Activated CD8-positive, alpha-beta memory T cell treated with anti-CD3 and anti-CD28 coated beads for 48 hours (primary cell): ENCODE measurements at places on chromosomes 6 and 20.

- no peak for DNase-seq
Measured at GRCh38 chr6:88916615-88917208, 46.7 kb downstream of the RNGTT start.

- DNase-seq: no peak
Measured at GRCh38 chr20:54625497-54625896, 150.1 kb downstream of the DOK5 start.

- no peak for DNase-seq
Measured at GRCh38 chr6:85544776-85545175, 48.9 kb downstream of the SNX14 start.

DNA sequence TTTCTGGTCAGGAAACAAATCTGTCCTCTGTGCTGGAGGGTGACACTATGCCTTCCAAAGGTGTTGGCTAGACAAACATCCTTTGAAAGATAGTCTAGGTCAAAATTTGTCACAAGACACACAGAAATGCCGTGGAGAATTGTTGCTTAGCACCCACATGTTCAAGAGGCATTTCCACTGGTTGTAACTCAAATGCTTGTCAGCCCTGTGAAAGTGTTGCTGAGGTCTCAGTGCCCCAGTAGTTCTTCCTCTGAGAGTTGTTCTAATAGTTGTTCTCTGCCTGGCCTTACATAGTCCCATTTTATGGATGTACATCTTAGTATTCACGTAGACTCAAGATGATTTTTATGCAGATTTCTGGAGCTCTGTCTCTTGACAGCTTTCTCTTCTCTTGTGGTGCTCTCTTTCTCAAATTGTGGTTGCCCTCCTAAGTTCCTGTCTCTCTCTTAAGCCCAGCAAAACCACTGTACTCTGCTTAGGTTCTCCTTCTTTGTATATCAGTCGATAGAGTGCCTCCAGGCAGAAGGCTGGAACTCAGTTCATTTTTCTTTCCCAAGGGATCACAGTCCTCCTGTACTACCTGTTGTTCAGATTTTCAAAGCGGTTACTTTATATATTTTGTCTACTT is 39.5 kb upstream of the REV3L start:
- no peak for DNase-seq

DNA sequence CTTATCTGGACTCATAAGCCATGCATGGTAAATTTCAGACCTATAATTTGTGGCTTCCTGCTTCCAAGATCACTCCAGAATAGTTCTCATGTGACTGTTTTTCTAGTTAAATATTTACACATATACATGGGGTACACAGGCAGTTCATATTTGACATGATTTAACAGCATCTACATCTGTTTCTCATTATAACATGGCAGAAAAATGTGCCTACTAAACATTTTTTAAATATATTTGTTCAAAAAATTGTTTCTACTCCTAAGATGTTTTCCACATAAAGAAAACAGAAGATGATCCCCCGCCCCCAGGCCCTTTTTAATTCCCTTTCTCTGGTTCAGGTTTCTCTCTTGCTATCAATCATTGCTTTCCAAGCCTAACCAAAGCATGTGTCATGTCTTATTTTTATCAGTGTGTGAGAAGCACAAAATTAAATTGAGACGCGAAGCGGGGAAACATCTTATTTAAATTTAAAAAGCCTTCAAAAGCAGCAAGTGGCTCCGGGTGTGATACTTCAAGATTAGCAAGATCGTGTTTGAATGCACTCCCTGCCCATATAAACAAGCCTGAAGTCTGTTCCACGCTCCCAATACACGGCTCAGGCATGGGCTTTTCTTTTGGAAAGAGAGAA is 37.3 kb downstream of the IPCEF1 start:
- no peak for DNase-seq

DNA sequence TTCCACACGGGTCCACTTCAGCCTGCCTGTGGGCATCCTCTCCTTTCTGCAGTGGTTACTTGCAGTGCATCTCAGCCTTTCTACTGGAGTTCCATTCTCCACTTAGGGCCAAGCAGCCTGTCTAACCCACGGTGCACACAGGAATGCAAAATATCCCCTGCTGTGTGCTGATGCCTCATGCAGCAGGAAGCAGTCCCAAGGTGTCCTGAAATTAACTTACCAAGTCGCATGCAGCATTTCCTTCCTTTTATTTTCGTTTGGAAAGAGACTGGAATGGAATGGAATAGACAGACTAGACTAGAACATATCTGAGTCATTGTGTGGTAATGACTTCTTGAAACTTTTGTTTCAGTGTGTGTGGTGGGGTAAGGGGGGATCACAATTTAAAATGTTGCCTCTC is 25.9 kb upstream of the FOXQ1 start:
- DNase-seq: no peak

GRCh38 chr6:104521176-104521575 is 338.5 kb downstream of the HACE1 start:
- no peak for DNase-seq

- no peak for DNase-seq
Measured at GRCh38 chr6:37556881-37557644, 57.4 kb upstream of the CCDC167 start.

GRCh38 chr20:34951252-34951651 is 4.4 kb downstream of the GSS start:
- no peak for DNase-seq

DNA sequence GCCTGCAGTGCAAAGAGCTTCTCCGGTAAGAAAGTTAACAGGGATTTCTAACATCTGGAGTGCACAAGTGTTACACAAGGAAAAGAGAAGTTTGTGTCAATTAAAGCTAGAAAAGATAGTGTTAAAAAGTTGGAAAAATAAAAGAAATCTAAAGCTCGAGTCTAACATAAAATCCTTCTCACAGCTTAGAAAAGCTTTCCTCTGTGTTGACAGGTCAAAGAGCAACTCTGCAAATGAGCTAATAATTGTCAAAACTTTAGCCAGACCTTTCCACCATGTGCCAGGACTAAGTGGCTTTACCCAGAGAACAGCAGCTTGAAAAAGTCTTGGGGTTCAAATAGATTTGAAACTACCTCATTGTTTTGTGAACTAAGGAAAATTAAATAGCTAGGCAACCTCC is 14.8 kb downstream of the PTPRK start:
- DNase-seq: no peak

DNA sequence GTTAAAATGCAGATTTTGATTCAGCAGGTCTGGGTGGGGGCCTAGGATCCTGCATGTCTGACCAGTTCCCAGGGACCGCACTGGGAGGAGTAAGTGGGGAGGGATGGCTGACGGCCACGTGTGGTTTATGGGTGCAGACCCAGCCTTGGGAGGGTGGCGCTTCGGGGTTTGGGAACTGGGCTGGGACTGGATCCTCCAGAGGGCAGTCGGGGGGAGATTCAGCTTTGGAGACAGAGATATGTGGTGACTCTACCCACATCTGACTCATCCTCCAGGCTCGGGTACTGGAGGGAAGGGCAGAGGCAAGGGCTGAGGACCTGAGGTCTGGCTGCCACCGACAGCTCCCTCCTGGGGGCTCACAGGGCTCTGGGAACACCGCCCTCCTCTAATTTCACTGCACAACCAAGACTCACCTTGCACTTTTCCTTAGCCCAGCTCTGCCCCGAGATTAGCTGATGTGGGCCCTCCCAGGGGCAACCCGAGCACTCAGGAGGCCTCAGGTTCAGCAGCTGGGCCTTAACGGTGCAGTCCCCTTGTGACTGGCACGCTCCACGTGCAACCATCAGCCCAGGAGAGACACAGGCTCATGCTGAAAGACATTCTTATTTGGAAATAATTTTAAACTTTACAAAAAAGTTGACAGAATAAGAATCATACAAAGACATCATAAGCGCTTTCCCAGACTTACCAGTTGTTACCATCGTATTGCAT is 172.8 kb upstream of the PMEPA1 start:
- DNase-seq: no peak

DNA sequence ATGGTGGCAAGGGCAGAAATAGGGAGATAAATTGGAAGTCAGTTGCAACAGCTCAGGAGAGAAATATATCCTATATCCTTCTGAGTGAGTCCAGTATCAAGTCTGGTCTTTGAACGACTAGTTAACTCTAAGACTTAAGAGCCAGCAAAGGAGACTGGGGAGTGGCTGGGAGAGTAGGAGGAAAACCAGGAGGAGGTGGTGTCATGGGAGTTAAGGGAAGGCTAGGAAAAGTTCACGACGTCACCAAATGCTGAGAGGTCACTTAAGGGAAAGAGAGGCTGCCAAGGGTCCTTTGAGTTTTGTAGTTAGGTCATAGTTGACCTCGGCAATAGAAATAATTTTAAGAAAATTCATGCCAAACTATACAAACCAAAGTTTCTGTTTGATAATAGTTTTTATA is 25.1 kb downstream of the ACOT13 start:
- DNase-seq: no peak

DNA sequence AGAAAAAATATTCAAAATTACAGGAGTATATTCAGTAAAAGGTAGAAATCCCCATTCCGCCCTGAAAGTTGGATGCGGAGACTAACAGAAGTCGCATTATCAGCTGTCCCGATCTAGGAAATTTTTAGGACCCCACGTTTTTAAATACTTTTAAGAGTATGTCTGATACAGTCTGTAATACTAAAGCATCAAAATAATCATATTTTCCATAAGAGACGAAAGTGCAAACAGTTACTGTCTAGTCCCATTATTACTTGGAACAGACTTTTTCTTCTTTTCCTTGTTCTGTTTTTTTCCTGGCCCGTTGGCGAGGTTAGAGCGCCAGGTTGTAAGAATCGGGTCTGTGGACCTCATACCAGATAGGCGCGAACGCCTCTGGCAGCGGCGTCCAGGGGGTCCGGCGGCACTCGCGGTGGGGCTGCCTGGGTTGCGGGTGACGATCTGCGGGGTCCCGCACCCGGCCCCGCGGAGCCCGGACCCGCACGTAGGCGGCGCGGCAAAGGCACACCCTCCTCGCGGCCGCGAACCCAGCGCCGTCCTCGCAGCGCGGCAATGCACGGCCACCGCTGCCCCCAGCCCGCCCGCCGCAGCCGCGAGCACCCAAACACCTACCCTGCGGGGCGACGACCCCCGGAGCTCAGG is 460 bp downstream of the PLAGL1 start:
- no peak for DNase-seq

- no peak for DNase-seq
Measured at GRCh38 chr6:104537180-104537579, 322.5 kb downstream of the HACE1 start.

GRCh38 chr6:25056130-25056529 is 120.4 kb upstream of the RIPOR2 start:
- DNase-seq: no peak

DNA sequence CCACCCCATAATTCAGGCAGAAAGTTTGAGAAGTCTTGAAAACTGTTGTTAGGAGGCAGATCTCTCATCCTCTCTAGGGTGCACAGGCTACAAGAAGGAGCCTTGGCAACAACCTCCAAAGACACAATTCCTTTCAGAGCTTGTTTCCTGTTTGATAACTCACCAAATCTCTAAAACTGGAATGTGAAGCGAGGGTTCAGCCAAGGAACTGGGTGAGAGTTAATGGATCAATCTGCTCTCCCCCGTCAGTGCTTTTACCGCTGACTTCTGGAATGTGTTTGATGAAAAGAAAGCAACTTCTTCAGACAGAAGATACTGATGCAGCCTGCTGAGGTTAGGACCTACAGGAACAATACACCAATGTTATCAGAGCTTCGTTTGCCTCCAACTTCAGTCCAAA is 171.8 kb upstream of the BMP2 start:
- no peak for DNase-seq

DNA sequence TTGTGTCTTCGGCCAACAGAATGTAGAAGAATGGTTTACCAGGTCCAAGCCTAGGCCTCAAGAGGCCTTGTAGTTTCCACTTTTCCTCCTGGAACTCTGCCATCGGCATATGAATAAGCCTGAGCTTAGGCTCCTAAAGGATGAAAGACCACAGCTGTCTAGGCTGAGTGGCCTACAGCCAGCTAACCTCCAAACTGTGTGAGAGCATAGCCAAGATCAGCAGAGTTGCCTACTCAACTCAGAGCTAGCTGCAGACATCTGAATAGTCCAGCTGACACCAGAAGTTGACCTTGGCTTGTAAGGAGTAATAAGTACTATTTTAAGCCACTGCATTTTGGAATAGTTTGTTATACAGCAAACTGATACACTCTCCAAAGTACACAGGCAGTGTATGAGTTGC is 52.6 kb upstream of the SMIM29 start:
- no peak for DNase-seq

DNA sequence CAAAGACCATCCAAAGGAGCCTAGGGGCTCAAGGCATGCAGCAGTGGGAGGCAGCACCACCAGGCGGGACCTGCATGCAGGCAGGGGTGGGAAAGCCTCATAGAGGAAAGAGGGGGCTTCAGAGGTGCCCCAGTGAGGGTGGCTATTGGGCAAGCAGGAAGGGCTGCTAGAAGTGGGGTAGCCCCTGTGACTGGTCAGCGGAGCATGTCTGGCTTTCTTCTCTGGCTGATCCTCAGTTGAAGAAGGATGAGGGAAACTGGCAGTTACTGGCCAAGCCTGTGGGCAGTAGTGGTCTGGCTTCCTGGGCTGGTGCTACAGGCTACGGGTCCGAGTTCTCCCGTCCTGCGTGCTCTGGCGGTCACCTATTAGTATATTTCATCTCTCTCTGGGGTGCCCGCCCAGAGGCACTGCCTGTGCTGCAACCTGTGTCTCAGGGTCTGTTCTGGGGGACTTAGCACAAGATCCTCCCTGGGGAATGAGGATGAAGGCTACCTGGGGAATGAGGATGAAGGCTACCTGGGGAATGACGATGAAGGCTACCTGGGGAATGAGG is 35.9 kb upstream of the CST7 start:
- no peak for DNase-seq

- DNase-seq: no peak
Measured at GRCh38 chr6:118495485-118496280, 52.4 kb upstream of the PLN start.

- DNase-seq: no peak
Measured at GRCh38 chr20:14716351-14716801, 379.0 kb upstream of the FLRT3 start.

DNA sequence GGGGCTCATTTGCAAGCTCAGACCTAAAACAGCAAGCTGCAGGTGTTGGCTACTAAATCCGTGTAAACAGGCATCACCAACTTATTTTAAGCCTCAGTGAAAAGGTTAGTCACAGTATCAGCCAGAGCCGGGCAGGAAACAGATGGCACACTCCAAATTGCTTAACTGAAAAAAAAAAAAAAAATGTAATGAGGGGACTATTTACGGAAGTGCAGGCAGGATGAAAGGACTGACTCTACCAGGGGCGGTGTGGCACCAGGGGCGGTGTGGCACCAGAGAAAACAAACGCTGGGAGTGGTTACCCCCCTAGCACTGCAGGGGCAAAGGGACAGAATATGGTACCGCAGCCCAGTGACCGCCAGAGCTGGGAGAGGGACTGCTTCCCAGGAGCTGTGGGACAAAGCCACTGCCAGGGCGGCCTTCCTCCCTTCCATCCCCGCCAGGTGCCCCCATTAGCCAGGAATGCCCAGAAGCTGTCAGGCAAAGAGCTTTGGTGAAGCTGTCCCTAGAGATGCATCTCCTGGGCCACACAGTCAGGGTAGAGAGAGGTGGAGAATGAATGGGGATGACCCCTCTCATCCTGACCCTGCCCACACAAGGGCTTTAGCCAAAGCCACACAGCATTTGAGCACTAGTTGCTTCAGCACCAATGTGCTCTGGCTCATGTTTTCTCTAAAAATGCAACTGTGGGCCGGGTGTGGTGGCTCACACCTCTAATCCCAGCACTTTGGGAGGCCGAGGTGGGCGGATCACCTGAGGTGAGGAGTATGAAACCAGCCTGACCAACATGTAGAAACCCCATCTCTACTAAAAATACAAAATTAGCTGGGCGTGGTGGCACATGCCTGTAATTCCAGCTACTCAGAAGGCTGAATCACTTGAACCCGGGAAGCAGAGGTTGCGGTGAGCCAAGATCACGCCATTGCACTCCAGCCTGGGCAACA is 39.6 kb upstream of the GFOD1 start:
- DNase-seq: no peak
